ENCODE measurements at places on chromosomes 7 and 10.

GRCh38 chr7:120843109-120843508 is 14.8 kb downstream of the TSPAN12 start:
- no peak for DNase-seq

GRCh38 chr7:30757342-30757692 is 5.4 kb downstream of the INMT start:
- no peak for DNase-seq

- DNase-seq, result no peak
Observed at GRCh38 chr10:108852211-108852610, 1071.1 kb downstream of the XPNPEP1 start.

DNA sequence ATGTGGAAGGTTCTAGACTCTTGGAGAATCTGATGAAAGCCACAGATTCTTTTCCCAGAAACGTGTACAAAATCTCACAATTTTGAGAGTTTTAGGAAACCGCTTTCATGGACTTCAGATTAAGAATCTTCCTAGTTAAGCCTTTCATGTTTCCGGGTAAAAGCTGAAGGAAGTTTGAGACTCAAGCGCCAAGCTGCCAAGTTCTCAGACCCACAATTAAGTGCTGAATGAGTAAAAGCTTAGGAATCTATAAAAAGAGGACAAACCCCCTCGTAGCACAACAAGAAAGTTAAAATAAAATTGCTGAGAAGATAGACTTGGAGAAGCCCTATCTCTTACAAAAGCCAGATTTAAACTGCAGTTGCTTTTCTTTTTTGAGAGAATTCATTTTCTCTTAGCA is 99.6 kb downstream of the ST8SIA6 start:
- DNase-seq, result no peak

DNA sequence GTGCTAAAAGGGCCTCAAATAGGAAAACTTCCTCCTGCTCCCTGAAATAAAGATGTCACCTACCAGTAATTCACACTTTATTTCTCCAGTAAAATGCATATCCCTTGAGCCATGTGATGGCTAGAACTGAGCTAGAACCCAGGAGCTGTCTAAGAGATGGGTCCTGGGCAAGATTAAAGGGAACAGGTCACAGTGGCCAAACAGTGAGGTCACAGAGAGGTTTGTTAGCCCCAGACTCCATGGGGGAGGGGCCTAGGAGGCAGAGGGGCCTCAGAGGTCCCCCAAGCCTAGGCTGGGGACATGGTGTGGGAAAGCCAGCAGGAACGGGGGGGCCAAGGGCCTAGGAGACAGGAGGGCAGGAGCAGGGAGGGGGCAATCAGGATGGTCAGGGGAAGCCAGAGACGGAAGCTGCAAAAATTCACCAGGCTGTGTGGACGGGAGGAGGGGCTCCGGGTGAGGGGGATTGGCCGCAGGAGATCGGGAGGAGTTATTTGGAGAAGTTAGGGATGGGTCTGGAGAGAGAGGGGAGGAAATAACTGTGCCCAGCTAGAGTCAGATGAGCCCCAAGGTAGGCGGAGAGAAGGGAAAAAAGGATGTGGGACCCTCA is 3.3 kb downstream of the FBXO24 start:
- no peak for DNase-seq

- DNase-seq, result no peak
Observed at GRCh38 chr10:51214207-51215196, 140.2 kb downstream of the PRKG1 start.

DNA sequence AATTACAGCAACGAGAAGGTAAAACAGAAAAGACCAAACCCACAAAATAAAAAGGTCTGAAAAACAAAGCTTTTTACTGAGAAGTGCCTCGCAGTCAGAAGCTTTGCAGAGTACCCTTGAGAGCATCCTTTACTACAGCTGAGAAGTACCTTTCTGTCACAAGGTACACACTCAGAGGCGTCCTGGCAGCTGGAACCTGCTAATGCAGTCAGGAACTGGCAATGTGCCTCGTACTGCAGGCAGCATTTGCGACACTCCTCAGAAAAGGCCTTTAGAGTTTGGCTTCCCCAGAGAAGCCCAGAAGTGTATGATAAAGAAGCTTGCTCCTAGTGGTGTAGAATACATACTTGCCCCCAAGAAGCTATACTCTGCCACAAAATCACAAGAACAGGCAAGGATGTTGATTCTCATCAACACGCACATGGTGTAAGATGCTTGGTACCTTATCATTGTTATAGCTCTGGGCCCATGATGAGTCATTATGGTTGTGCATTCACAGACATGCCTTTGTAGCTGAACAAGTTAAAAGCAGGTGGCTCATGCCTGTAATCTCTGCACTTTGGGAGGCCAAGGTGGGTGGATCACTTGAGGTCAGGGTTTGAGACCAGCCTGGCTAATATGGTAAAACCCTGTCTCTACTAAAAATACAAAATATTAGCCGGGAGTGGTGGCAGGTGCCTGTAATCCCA is 2.0 kb upstream of the GTPBP4 start:
- no peak for DNase-seq

DNA sequence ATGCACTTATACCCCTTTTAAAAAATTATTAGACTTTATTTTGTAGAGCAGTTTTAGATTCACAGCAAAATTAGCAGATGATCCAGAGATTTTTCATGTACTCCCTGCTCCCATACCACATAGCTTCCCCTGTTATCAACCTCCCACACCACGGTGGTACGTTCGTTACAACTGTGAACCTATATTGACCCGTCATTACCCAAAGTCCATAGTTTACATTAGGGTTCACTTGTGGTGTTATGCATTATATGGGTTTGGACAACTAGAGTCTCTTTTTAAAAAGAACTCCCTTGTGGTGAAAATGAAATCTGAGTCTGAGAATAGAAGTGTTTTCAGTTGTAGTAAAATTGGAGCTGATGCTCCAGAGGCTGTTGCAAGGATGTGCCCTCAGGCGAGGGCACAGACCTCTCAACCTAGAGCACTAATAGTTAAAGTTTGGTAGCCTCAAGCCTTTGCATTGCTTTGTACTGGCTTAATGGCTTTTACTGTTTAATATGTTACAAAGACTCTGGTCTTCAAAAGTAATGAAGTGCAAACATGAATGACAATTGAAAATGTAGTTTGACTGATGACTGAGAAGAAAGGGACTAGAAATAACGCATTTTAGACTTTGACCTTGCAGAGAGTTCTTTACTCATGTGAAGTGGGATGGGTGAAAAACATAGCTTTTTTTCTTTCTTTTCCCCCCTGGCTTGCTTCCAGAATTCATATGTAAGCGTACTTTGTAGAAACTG is 30.6 kb upstream of the CSTF2T start:
- no peak for DNase-seq

DNA sequence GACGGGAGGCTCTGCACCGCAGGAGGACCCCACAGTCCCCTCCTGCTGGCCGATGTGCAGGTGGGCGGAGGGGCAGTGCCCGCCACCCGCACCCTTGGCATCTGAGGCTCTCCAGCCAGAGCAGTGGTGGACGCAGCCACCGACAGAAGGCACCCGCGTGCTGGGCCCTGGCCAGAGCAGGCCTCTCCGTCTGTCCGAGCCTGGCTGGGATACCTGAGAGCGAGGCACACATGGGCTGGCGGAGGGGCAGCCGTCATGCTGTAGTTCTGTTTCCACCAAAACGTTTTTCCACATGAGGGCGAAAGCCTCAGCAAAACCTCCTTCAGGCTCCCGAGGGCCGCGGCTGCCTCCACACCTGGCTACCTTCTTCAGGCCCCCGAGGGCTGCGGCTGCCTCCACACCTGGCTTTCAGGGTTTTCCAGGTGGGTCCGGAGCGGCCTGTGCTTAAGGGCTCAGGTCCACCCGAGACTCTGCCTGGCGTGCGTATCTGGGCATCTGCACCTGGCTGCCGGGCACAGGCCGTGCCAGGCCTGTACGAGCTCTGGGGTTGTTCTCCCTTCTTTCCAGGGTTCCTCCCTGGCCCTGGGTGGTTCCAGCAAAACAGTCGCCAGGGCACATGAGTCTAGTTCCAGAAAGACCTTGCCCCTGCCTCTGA is 115.5 kb downstream of the INPP5A start:
- DNase-seq, result no peak

GRCh38 chr7:70006261-70006920 is 408.1 kb downstream of the AUTS2 start:
- no peak for DNase-seq

DNA sequence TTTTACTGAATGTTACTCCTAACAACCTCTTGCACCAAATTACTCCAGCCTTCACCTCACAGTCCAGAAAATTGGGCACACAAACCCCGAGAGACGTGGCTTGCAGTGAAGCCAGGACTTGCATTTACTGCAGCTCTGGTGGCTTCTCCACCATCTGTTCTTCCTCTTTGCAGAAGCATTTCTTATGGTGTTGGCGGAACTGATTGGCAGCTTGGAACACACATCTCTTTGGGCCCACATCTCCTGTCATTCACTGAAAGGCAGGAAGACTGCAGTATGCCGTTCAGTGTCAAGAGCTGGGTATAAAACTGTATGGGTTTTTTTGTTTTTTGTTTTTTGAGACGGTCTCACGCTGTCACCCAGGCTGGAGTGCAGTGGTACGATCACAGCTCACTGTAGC is 38.3 kb upstream of the PRKAR1B start:
- DNase-seq, result no peak
